ENCODE measurements at places on chromosomes 11 and 22.

DNA sequence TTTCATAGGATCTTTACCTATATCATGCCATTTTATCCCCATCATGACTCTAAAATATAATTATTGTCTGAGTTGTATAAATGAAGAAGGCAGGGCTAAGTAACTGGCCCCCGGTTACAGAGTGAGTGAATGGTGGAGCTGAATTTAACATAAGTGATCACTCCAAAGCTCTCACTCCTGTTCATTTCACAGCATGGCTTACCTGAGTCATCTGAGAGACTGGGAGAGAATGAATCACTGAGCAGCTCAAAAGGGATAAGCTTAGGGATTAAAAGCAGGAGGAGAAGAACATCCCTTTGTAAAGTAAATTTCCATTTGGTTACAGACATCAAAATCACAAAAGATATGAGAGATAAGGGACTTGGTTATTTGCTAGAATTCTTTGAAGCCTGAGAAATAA is 294.0 kb upstream of the CTSC start:
- no peak for DNase-seq

GRCh38 chr11:36062796-36063365 is 119.0 kb downstream of the LDLRAD3 start:
- DNase-seq = no peak

DNA sequence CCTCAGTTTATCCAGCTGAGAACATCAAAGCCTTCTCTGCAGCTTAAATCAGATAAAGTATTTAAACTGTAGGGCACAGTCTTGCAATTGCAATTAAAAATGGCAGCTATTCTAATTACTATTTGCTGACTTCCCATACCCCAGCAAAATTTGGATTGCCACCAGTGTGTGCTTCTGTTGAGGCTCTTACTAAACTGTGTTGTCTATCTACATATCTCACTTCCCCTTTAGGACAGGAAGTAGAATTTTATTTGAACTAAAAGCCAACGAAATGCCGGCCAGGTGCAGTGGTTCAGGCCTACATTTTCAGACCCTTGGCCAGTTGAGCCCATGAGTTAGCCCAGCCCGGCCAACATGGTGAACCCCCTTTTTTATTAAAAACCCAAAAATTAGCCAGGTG is 7.1 kb downstream of the SAA4 start:
- DNase-seq = peak; percentile 73

- no peak for DNase-seq
Measured at GRCh38 chr11:78914503-78914902, 339.8 kb upstream of the NARS2 start.

GRCh38 chr22:26536056-26536761 is 23.9 kb upstream of the TFIP11 start:
- DNase-seq = no peak

GRCh38 chr22:48699511-48699910 is 1128.2 kb downstream of the BRD1 start:
- no peak for DNase-seq

DNA sequence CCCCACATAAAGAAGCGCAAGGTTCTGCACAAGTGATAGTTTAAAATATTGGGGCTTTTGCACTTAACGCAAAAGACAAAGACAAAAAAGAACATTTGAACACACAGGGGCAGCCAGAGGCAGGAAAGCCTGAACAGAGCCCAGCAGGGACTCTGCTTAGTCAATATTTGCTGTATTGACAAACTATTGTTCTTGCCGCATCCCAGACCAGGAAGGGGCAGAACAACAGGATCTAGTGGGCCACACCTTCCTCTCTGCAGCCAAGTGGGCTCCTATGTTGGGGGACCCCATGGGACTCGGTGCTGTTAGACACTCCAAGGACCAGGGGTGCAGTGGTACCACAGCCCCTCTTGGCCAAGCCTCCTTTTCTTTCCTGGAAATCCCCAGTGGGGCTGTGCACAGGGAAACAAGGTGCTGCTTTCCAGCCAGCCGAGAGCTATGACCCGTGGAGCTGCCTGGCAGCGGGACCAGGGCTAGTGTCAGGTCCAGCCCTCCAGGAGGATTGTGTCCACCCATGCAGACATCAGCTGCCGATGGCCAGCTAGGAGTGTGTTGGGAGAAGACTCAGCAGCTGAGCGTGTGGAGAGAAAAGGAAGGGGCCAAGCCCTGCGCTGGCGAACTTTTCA is 43.3 kb upstream of the ANO1 start:
- DNase-seq = no peak
